ENCODE measurements at places on chromosomes 7 and 10.
A peak's percentile ranks its signal among the peaks of the same experiment; 100 is the strongest.

DNA sequence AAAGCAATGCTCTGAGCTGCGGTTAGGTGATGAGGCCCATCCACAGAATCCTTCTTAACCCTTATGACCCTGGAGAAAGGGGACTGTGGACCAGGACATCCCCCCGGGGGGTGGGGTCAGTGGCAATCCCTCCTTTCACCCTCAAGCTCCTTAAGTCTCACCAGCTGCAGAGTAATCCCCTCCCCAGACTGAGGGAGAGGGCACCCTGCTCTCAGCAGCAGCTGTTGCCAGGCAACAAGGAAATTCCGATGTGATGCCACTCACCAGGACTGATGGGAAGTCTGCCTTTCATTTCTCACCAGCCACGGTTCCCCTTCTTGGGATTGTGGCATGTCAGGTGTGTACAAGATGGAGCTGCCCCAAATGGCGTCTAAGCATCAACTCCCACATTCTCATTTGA is 129.6 kb downstream of the DOCK1 start:
- no peak for DNase-seq

DNA sequence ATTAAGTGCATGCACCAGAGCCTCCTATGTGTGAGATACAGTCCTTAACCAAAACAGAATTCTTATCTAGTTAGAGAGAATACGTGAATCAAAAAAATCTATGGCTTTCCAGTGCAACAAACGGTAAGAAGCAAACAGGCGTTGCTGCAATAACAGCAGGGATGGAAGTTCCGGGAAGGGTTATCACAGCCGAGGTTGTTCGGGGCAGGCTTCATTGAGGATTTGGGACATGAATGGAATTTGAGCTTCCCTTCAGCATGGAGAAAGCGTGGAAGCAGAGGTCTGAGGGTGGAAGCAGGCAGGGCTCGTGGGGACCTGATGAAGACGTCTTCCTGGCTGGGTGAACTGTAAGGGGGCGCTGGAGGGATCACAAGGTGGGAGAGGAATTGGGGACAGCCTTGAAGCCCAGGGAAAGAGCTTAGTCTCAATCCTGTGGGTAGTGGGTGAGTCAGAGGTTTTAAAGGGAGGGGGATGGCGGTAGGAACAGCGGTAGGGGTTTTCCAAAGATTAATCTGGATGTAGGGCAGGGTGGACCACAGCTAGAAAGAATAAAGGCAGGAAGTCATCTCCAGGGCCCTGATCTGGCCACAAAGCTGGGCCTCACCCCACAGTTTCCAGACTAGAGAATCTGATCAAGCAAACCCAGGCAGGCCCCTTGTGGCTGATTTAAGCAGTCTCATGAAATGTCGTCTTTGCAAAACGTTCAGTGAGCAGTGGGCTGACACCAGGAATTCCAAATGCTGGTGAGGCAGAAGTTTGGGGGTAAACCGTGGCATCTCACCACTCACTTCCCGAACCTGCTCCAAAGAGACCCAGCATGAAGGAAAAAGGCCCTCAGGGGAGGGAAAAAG is 65.1 kb downstream of the CALML3 start:
- DNase-seq: peak; percentile 77

GRCh38 chr7:112447406-112447805 is 2.9 kb upstream of the IFRD1 start:
- no peak for DNase-seq

GRCh38 chr7:55172881-55173609 is 154.2 kb downstream of the EGFR start:
- no peak for DNase-seq

GRCh38 chr10:76950354-76950753 is 687.3 kb downstream of the KCNMA1 start:
- no peak for DNase-seq

DNA sequence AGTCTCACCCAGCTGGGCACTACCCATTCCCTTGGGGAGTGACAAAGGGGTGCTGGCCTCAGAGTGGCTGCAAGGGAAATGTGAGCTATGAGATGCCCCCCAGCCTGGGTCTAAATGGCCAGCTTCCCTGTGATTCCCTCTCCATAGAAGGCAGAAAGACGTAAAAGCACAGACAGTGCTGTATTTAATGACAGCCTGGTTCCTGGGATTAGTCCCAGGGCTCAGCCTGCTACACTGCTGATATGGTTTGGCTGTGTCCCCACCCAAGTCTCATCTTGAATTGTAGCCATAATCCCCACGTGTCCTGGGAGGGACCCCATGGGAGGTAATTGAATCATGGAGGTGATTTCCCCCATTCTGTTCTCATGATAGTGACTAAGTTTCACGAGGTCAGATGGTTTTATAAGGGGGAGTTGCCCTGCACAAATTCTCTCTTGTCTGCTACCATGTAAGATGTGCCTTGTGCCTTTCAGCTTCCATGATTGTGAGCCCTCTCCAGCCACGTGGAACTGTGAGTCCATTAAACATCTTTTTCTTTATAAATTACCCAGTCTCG is 23.9 kb upstream of the CALN1 start:
- DNase-seq: no peak

DNA sequence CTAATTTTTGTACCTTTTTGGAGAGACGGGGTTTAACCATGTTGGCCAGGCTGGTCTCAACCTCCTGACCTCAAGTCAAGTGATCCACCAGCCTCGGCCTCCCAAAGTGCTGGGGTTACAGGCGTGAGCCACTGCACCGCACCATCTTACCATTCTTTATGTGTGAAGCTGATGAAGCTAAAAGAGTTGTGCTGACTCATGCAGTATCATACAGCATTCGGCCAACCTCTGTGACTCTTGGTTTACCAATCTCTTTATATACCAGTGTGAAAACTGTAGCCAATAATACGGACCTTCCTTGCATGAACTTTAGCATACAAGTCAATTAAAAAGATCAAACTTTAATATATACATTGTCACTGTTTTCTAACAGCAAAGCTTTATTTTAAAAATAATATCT is 878.2 kb upstream of the MBL2 start:
- DNase-seq: no peak

GRCh38 chr10:131580674-131581073 is 269.2 kb upstream of the TCERG1L start:
- peak; percentile 34 for DNase-seq

DNA sequence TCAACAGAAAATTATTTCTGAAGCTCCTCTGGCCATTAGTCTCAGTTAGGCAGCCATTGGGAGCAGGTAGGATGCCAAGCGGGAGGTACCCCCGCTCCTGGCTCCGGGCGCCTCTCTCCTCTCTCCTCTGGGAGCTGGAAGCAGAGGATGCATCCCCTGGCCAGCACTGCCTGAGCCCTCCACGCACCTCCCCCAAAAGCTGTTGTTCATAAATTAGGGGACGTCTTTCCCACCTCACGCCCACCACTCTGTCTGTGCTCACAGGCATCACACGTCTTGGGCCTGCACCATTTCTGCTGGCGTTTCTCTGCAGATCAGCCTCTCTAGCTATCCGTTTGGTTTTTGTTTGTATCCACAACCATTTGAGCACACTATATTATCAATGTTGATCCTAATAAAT is 609.0 kb upstream of the FOXK1 start:
- DNase-seq: no peak

DNA sequence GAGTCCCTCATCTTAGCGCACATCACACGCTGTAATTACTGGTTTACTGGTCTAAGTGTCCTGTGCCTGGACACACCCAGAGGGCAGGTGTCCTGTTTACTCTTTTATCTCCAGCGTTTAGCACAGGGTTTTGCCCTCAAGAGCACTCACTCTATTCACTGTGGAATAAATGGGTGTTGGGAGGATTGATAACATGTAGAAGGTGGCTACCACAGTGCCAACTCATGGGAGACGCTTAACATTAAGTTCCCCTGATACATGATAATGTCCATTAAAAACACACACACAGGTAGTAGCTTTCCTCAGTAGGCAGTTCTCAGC is 96.1 kb upstream of the EFCAB10 start:
- no peak for DNase-seq

DNA sequence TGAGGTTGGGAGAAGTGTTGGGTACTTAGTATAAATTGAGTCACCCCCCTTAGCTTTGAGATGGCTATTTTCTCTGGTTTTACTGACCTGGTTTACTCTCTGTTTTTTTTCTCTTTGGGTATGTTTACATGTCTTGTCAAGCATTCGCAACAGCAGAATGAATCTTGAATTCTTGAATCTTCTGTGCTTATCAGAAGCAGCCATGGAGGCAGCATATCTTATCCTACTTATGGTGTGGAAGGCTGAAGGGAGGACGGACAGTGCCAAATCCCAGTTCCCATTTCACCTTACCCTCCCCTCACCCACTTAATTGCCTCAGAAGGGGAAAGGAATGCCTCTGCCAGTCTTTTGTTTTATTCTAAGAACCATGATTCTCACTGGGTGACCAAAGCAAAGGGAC is 3.7 kb downstream of the SND1 start:
- no peak for DNase-seq

DNA sequence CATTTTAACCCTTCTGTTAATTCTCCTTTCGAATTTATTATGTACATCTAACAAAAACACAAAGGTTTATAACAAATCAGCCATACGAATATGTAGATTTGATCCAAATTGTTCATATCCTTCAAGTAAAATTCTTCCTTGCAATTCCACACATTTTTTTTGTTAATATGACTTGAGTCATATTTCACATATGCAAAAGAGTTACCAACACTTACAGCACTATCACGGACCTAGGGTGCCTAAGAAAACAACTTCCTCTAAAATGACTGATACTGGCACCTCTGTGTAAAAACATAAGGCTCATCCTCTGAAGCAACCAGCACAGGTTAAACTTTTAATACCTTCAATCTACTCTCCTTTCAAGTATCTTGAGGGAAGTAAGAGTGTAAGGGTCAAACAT is 451.8 kb downstream of the SEMA3D start:
- no peak for DNase-seq

- no peak for DNase-seq
These were observed 76.7 kb downstream of the VWA2 start for GRCh38 chr10:114315566-114316420.

- DNase-seq: no peak
These were observed 91.3 kb downstream of the PARD3 start for GRCh38 chr10:34723750-34724149.

- DNase-seq: peak; percentile 65
These were observed 59.6 kb downstream of the ADRB1 start for GRCh38 chr10:114103284-114103683.

DNA sequence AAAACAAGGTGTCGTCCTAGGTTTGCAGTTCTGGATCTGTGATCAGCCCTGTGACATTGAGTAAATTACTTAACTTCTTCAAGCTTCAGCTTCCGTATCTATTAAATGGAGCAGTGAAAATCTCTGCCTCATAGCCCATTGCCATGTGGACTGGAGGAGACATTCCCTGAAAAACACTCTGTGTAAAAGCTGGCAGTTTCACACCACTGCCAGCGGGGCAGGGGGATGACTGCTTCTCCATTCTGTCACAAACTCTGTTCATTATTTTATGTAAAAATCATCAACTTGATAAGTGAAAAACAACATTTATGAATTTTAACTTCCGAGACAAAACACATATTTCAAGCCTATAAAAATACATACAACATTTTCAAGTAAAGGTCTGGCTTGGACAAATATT is 234.7 kb downstream of the BMPER start:
- DNase-seq: no peak

- peak; percentile 27 for DNase-seq
These were observed 717 bp downstream of the ADCY1 start for GRCh38 chr7:45574669-45575500.

- no peak for DNase-seq
These were observed 85.1 kb downstream of the WASHC2A start for GRCh38 chr10:50152792-50153272.

DNA sequence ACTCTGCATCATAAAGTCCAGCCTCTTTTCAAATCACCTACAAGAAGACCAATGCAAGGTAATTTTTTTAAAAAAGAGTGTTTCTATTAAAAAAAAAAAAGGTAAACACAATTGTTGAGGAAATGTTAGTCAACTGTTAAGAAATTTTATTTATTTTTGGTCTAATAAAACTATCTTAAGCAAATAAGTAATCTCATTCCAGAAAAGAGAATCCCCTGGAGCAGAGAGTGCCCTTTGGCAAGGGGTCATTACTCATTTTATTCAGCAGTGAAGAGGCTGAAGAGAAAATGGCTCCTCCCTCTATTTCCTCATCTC is 63.4 kb upstream of the GSDME start:
- no peak for DNase-seq

DNA sequence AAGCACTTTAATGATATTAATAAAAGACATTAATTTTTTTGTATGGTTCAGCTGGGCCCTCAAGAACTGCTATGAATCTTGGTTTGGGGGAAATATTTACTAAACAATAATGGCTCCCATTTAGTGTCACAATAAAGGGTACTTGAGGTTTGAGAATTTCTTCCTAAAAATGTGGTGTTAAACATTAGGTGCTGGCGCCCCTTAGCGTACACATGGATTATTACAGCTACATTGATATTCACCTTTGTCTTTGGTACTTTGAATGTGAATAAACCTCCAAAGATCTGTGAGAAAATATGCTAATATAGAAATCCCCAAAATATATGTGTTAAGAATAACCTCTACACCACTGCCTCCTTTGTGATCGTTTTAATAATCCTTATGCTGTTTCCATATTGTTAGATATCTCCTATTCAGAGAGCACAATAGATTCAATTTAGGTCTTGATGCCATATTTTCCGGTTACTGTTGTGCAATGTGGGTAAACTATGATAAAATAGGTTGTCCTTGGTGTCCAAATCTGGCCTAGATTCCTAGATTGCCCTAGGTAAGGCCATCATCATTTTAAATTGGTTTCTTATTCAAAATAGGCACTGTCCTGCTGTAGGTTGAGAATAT is 161.8 kb upstream of the CACNA2D1 start:
- DNase-seq: peak; percentile 23

DNA sequence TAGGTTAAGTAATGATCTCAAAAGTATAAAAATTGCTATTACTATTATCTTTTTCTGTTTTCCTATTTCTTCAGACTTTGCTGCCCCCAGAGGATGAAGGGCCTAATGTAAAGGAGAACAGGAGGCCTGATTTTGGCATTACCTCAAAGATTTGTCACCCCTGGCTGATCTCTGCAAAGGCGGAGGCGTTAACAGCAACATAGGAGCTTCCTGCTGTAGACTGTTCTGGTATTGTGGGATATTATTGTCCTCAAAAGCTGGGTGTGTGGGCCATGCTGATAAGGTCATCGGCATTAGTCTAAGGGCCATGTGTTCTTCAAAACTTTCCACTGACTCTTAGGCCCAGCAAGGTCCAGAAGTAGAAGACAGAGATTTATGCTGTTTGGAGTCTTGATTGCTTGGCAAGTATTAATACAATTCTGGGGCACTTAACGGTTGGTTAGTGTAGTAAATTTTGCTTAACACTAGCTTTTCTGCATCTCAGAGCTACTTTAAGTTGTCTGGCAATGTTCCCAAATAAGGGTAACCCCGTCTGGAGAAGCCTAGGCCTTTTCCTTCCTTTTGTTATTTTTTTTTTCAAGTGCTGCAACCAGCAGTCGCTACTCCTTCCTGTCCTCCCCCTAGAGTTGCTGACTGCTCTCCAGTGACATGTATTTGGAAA is 14.0 kb upstream of the ENTPD1 start:
- no peak for DNase-seq

- no peak for DNase-seq
These were observed 779 bp upstream of the ADCK2 start for GRCh38 chr7:140671966-140672365.
